Mesothelial cell of epicardium (in vitro differentiated cells): ENCODE measurements at places on chromosomes 12 and 14. TPM values are rescaled to one million over a fixed set of nuclear protein-coding genes. Genes with fewer than 3 reads are reported as not detected.
A peak's percentile ranks its signal among the peaks of the same experiment; 100 is the strongest.

The BMP4 gene
- 27.6 to 35.2 TPM (median 34.2 TPM) in 3 replicates for total RNA-seq

The RIC8B gene
- 18.3 to 22.5 TPM (median 21.2 TPM) in 3 replicates for total RNA-seq

The VDR gene
- 0.36 to 0.54 TPM (median 0.51 TPM) in 3 replicates for total RNA-seq

The ZDHHC17 gene
- total RNA-seq: 61.7 to 66.4 TPM (median 65.5 TPM) in 3 replicates

The PLEKHH1 gene
- 20.5 to 21.4 TPM (median 21.0 TPM) in 3 replicates for total RNA-seq

The TMEM30B gene
- 10.1 to 11.2 TPM (median 10.6 TPM) in 3 replicates for total RNA-seq

- no peaks in the 10 kb centered on the region for H3K36me3 ChIP-seq
- H3K4me1 ChIP-seq: peaks cover 15% of the 10 kb centered on the region
- H3K4me3 ChIP-seq: no peak overlapping the region
- DNase-seq: no peak
- no peaks in the 10 kb centered on the region for H3K27me3 ChIP-seq
Observed at GRCh38 chr12:11553871-11554533, 95.5 kb upstream of the ETV6 start.

DNA sequence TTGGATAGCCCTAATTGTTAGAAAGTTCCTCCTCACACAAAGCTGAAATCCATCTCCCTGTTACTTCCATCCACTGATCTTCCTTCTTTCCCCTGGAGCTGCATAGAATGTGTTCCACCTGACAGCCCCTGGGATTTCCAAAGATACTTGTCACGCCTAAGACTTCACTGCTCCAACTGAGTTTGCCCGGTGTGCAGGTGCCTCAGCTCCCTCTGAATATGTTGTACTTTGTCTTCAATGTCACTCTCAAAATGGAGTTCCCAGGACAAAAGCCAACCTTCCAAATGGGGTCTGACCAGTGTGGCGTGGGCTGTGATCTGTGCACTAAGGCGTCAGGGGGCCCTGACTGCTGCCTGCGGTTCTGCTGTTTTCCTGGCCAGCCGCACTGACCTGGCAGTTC is 42.8 kb downstream of the CACNA2D4 start:
- no peak overlapping the region for H3K27ac ChIP-seq
- H3K27me3 ChIP-seq: peaks cover 25% of the 10 kb centered on the region

DNA sequence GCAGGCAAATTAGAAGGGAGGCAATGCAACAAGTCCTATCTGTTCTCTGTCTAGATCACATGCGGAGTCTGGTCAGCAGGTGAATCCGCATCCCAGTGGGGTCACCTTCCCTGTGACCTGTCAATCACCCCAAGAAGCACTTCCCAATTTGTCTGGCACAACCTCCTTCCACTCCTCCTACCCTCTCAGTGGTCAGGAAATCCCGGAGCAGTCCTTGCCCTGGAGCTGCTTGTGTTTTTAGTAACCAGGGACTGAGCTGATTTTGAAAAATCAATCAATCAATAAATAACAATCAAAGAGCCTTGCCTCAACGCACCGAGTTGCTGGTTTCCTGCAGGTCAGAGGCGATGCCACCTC is 572 bp upstream of the ACSS3 start:
- no peaks in the 10 kb centered on the region for H3K36me3 ChIP-seq
- no peaks in the 10 kb centered on the region for H3K27me3 ChIP-seq
- peak overlapping the region; percentile 58 for H3K27ac ChIP-seq

- peaks cover 13% of the 10 kb centered on the region for H3K36me3 ChIP-seq
- DNase-seq: no peak
- no peak overlapping the region for H3K4me3 ChIP-seq
- H3K27ac ChIP-seq: no peak overlapping the region
- no peaks in the 10 kb centered on the region for H3K27me3 ChIP-seq
Observed at GRCh38 chr12:42946871-42947381, 357.4 kb upstream of the PRICKLE1 start.

GRCh38 chr14:101171650-101172049 is 268.1 kb upstream of the RTL1 start:
- H3K4me1 ChIP-seq: no peaks in the 10 kb centered on the region
- H3K4me3 ChIP-seq: no peak overlapping the region
- no peaks in the 10 kb centered on the region for H3K27me3 ChIP-seq
- no peak for DNase-seq

GRCh38 chr12:40110586-40110985 is 4.7 kb upstream of the SLC2A13 start:
- no peaks in the 10 kb centered on the region for H3K36me3 ChIP-seq
- no peak overlapping the region for H3K27ac ChIP-seq
- peaks cover 24% of the 10 kb centered on the region for H3K27me3 ChIP-seq
- no peak overlapping the region for H3K4me3 ChIP-seq
- DNase-seq: no peak

- peaks cover 93% of the 10 kb centered on the region for H3K27me3 ChIP-seq
- no peak overlapping the region for H3K4me3 ChIP-seq
- H3K27ac ChIP-seq: no peak overlapping the region
- H3K4me1 ChIP-seq: peaks cover 2% of the 10 kb centered on the region
Observed at GRCh38 chr14:56797003-56797568, 13.2 kb downstream of the OTX2 start.

DNA sequence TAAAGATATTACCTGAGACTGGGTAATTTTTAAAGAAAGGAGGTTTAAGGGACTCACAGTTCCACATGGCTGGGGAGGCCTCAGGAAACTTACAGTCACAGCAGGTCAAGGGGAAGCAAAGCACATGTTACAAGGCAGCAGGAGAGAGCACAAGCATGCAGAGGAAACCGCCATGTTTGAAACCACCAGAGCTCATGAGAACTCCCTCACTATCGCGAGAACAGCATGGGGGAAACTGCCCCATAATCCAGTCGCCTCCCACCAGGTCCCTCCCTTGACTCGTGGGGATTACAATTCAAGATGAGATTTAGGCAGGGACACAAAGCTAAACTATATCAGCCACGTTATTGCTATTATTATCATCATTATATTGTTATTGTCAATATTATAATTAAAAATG is 138.7 kb downstream of the RIMBP2 start:
- no peak overlapping the region for H3K27ac ChIP-seq
- no peaks in the 10 kb centered on the region for H3K4me1 ChIP-seq
- DNase-seq: no peak
- H3K4me3 ChIP-seq: no peak overlapping the region
- peaks cover 2% of the 10 kb centered on the region for H3K27me3 ChIP-seq

DNA sequence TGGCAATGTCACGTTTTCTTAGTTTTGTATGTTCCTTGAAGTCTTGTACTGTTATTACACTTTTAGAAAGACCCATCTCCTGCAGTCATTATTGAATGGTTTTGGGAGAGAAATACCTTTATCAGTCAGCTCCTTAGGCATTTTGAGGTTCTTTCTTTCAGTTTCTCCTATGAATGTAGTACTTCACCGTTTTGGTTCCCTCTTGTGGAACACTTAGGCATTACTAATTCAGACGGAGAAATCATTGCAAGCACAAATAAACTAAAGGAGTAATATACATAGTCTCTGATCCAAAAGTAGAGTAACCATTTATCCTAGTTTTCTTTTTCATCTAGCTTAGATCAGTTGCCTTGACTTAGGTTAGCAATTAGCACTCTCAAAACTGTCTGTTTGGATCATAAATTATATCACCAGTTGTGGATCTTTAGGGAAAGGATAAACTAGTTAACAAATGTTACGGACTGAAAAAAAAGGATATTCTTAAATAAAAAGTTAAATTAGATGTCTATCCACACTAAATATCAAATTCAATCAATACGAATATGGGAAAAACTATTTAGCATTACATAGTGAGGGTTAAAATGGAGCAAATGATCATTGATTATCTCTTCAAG is 1538.3 kb upstream of the SEL1L start:
- no peak for DNase-seq
- no peak overlapping the region for H3K27ac ChIP-seq
- H3K4me1 ChIP-seq: peaks cover 4% of the 10 kb centered on the region

DNA sequence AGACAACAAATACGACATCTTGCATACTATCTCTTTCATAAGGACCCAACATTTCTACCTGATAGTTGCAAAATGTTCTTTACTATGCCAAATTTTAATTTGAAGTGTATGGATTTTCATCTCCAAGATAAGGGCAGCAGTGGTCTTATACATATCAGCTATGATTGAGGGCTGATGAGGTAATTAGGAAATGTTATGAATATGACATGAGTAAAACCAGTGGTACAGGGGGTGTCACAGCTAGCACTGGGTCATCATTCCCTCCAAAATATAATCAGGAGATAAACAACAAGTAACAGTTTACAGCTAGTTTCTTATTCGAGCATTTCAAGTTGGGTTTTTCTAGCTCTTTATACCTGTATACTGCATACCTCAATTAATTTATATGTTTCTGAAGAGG is 35.0 kb downstream of the ATP2B1 start:
- DNase-seq: no peak
- H3K27me3 ChIP-seq: no peaks in the 10 kb centered on the region
- H3K4me1 ChIP-seq: peaks cover 49% of the 10 kb centered on the region
- H3K4me3 ChIP-seq: no peak overlapping the region
- H3K27ac ChIP-seq: peak overlapping the region; percentile 0

DNA sequence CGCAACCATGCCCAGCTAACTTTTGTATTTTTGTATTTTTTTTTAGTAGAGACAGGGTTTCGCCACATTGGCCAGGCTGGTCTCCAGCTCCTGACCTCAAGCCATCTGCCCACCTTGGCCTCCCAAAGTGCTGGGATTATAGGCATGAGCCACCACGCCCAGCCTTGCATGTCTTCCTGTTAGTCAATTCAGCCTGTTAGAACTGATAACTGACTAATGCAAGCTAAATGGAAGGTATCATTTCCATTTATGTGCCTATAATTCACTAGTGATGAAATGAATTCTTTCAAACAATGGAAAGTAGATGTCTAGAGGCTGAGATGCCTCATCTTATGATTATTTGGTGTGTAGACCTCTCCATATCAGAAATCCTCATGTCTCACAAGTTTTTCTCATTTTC is 37.3 kb upstream of the DIP2B start:
- no peak for DNase-seq
- H3K27ac ChIP-seq: no peak overlapping the region
- no peaks in the 10 kb centered on the region for H3K27me3 ChIP-seq
- no peak overlapping the region for H3K4me3 ChIP-seq
- H3K4me1 ChIP-seq: no peaks in the 10 kb centered on the region
